ENCODE measurements at places on chromosomes 13 and 19. TPM values are rescaled to one million over a fixed set of nuclear protein-coding genes. Genes with fewer than 3 reads are reported as not detected.

Gene RFPL4AL1
- not detected for total RNA-seq

Gene CNMD
- total RNA-seq: 0.10 TPM

Gene CRTC1
- total RNA-seq: 4.3 TPM

Gene ZNF260
- total RNA-seq: 11.2 TPM

Gene MARK4
- 12.9 TPM for total RNA-seq

Gene ZNF480
- total RNA-seq: 5.6 TPM

Gene SHISA2
- total RNA-seq: 0.52 TPM

Gene GPR12
- total RNA-seq: not detected

Gene RNF113B
- total RNA-seq: not detected

Gene SLC46A3
- 8.1 TPM for total RNA-seq

Gene RCBTB2
- 10.4 TPM for total RNA-seq

Gene GNA15
- total RNA-seq: 48.3 TPM

Gene FKRP
- total RNA-seq: 12.4 TPM

Gene ELANE
- total RNA-seq: 0.63 TPM

Gene SPIB
- 5.6 TPM for total RNA-seq

Gene ZNF132
- total RNA-seq: 1.9 TPM

Gene ONECUT3
- not detected for total RNA-seq

Gene NUP62
- 21.8 TPM for total RNA-seq

Gene FAM216B
- not detected for total RNA-seq

Gene CBARP
- not detected for total RNA-seq

Gene NFIC
- 17.3 TPM for total RNA-seq

Gene ZNF470
- total RNA-seq: 0.94 TPM

Gene ICAM1
- 170 TPM for total RNA-seq

Gene TECR
- total RNA-seq: 28.9 TPM

Gene LRRC4B
- not detected for total RNA-seq

Gene RASA3
- total RNA-seq: 78.9 TPM

Gene TMIGD2
- total RNA-seq: 27.8 TPM

Gene MYBPC2
- 0.10 TPM for total RNA-seq

Gene LILRA2
- total RNA-seq: 41.5 TPM

Gene LRFN3
- 1.3 TPM for total RNA-seq

Gene OR7D2
- total RNA-seq: under 0.01 TPM

Gene FLT3
- total RNA-seq: 4.3 TPM

Gene EXOC3L2
- 0.31 TPM for total RNA-seq

Gene FAM124A
- total RNA-seq: under 0.01 TPM

Gene CEACAM20
- total RNA-seq: not detected

Gene ARL11
- 1.3 TPM for total RNA-seq

Gene ZIC5
- total RNA-seq: not detected

Gene TMEM272
- 1.0 TPM for total RNA-seq

Gene CEACAM3
- 0.52 TPM for total RNA-seq

Gene GPR180
- 1.8 TPM for total RNA-seq

Gene CFAP97D2
- total RNA-seq: 0.94 TPM

Gene ZNF805
- total RNA-seq: 78.5 TPM

Gene LIM2
- total RNA-seq: 0.21 TPM

Gene RNASEH2B
- total RNA-seq: 139 TPM

Gene ZNF587B
- total RNA-seq: 25.5 TPM

Gene NLRP8
- total RNA-seq: not detected

Gene ZFP82
- total RNA-seq: 4.5 TPM

Gene KIR2DL3
- 0.84 TPM for total RNA-seq

Gene IGFL1
- total RNA-seq: not detected

Gene FUT3
- 0.21 TPM for total RNA-seq
